ENCODE measurements at places on chromosomes 7 and 10.

DNA sequence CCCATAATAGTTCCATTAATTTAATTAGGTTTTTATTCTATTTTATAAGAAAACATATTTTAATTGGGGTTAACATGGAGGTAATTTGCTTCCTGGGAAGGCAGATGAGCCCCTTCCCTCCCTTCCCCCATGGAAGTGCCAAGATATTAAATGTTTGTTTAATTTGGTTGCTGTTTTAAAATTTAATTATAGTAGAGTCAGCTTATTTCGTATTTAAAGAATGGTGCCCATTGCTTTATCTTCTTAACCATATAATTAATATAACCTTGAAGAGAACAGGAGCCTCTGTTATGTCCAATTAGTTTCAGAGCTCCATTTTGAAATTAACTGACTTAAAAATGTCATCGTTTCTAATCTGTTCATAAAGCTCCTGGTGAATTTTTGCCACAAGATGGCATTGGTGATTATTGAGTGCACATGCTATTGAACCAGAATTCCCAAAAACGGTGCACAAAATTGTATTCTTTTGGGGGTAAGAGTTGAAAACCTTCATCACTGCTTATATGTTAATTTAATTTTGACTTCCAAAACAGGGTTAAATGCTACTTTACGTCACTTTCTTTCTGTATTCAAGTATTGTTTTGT, 26.0 kb downstream of the KLHDC10 start:
- DNase-seq = no peak

DNA sequence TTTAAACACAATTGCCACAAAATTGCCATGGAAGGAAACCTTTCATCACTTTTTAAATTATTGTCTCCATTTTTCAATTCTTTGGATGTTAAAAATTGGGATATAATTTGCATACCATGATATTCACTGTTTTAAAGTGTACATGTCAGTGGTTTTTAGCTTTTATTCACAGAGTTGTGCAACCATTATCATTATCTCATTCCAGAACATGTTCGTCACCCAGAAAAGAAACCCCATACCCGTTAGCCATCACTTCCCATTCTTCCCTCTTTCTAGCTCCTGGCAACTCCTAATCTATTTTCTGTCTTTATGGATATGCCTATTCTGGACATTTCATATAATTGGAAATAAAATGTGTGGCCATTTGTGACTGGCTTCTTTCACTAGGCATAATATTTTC, 260.3 kb upstream of the FERD3L start:
- DNase-seq = no peak

DNA sequence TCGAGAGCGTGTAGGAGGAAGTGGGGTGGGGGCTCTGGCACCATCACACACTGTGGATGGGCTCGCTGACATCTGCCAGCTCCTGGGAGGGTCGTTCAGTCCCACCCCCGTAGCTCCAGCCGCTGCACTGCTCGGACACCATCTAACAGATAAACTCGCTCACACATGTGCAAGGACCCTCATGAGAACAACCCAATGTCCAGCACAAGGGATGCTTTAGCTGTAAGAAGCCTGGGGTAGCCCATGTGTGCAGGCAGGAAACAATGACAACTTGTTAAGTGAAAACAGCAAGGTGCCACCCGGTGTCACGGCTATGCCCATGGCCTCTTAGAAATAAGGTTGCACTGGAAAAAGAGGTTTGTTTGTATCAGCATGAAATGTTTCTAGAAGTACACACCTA, 14.1 kb downstream of the OGDHL start:
- DNase-seq = no peak

DNA sequence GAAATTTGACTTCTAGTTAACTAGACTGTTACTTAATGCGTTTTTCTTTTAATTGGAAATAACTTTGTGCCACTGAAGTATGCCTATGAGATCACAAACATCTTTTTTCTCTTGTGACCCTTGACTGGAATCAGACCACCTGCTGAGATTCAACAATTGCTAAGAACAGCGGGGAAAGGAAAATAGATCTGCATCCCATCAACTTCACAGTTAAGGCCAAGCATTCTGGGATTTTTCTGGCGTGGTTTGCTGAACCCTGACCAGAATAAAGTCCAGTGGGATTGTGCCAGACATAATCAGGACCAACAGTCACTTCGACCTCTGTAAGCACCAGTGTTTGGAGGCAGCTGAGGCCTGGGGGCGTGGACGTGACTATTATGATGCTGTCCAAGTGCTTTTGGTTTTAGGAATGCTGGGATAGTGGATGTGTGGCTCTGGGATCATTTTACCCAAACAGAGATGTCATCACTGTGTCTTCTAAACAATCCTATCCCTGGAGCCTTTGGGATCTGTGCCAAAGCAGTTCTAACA, 373.3 kb upstream of the PRKCQ start:
- no peak for DNase-seq

DNA sequence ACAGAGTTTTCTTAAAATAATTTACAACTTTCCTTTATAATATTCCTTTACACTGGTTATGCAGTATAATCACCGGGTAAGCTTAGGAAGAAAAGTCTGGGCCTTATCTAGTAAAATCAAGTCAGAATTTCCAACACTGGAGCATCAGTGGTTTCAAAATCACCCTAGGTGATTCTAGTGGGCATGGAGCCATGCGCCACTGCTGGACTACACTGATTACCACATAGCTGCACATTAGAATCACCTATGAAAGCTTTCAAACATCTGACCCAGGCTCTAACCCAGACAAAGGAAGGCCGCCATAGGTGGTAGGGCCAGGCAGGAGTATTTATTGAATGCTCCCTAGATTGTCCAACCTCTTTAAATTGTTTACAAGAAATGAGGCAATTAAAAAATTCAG, 52.0 kb downstream of the NSUN6 start:
- peak; percentile 2 for DNase-seq

GRCh38 chr10:15084502-15084922, 4.1 kb downstream of the ACBD7 start:
- DNase-seq = peak; percentile 54

- peak; percentile 19 for DNase-seq
Observed at GRCh38 chr7:23971031-23971430, 261.0 kb downstream of the STK31 start.

DNA sequence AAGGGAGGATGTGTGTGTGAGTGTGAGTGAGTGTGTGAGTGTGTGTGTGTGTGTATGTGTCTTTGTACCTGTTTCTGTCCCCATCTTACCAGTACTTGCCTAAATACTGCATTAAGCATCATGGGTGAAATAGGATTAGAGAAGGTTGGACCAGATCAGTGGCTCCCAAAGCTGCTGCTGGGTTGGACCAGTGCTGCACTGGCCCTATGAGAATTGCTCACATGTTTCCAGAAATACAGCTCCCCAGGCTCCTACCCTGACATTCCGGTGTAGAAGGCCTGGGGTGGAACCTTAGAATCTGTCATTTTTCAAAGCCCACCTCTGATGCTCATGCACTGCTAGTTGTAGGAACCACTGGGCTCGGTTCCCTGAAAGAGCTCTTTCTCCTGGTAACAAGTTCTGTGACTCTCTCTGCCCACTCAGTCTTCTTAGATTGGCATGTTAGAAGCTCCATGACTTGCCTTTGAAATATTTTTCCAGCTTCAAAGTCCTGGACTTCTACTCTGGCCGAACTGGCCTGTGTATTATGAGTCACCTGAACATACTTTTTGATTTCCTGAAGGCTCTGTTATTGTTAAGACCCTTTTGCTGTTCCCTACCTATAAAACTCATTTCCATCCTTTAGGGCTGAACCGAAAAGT, 224.7 kb downstream of the CUX1 start:
- DNase-seq = peak; percentile 83

DNA sequence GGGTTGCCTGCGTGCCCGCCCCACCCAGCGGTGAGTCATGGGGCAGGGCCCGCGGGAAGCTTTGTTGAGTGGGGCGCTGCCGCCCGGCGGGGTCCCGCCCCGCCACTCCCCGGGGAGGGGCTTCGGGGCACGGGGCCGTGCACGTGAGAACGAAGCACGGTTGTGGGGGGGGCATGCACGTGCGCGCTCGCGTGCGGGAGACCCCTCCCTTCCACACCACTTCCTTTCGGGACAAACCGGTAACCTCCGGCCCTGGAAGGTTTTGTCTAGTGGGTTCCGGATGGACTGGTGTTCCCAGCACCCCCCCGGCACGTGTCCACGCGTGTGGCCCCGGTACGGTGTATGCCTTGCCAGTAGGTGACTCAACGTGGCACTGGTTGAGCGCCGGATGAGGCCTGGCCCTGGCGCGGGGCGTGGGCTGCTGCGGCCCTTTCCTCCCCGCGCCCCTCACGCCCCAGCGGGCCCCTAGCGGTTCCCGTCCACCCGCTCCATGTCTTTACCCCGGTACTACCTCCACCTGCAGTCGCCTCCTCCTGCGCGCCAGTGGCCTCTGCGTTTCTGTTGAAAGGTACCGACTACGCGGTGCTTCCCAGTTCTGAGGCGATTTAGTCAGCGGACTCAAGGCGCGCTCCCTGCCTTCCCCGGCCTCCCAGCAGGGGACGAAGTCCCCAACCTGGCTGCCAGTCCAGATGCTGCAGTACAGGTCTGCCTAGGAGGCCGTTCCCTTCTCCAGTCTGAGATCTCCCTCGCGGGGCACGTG, 3.1 kb downstream of the ADIRF start:
- peak; percentile 79 for DNase-seq

- no peak for DNase-seq
Observed at GRCh38 chr10:72274213-72274729, 547 bp downstream of the DDIT4 start.

DNA sequence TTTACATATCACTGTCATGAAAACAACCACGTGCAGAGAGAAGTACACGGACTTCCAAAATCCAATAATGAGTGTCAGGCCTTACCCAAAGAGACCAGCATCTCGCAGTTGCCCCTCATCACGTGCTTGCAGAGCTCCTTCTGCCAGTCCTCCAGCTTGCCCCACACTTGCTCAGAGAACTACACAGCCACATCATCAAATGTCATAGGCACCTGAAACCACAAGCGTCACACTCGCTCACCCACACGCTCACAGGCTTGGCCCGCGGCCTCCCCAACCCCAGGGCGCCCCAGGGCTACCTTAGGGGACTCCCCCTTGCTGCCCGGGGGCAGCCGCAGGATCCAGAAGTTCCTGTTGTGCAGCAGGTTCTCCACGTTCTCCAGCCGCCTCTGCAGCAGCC, 123.4 kb upstream of the ZNF746 start:
- no peak for DNase-seq

GRCh38 chr10:77404810-77405209, 232.8 kb downstream of the KCNMA1 start:
- DNase-seq = peak; percentile 9

GRCh38 chr10:127850944-127851343, 41.8 kb downstream of the CLRN3 start:
- DNase-seq = no peak

DNA sequence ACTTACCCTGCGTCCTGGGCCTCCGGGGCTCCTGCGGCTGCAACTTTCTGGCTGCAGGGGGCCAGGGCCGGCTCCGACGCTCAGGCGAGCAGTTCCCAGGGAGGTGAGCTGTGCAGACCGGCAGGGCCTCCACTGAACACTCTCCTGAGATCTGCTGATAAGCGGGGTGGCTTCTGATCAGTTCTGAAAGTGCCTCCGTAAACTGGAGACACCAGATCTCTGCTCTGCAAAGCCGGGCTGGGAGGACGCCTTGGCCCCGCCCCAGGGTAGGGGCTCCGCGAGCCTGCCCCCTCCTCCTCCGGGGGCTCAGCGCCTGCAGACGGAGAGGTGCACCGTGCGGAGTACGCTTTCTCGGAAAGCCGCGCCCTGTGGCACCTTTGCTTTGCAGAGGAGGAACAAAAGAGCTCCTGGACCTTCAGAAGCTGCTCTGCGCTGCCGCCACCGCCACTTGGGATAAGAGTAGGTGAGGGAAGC, 141.3 kb upstream of the VKORC1L1 start:
- DNase-seq = peak; percentile 42

DNA sequence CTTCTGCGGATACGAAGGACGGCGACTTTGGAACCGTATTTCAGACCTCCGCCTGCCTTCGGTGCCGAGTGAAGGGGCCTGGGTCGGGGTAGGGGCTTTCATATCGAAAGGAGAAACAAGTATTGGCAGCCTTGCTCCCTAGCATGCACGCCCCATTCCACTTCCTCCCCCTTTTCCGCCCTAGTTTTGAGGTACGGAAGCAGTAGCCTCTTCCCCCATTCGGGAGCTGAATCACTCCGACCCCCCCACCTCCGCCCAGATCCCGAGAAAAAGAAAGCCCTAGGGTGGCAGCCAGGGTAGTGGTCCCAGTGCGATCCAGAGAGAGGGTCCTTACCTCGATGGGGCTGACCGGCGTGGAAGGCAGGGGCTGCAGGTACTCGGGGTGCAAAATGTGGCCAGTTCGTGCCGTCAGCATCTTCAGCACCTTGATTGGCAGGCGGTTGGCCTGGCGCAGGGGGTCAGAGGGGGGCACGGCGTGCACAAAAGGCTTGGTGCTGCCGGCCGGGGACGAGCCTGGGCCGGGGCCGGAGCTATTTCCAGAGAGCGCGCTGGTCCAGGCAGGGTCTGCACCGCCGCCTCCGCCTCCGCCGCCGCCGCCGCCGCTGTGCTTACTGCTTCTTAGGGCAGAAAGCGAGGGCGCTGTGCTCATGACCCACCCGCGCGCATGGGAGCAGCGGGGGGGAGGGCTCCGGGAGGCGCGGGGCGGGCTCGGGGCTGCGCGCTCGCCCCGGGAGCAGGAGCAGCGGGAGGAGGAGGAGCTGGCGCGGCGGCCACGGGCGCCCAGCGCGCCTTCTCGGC, 594 bp downstream of the ZNF503 start:
- DNase-seq = no peak

DNA sequence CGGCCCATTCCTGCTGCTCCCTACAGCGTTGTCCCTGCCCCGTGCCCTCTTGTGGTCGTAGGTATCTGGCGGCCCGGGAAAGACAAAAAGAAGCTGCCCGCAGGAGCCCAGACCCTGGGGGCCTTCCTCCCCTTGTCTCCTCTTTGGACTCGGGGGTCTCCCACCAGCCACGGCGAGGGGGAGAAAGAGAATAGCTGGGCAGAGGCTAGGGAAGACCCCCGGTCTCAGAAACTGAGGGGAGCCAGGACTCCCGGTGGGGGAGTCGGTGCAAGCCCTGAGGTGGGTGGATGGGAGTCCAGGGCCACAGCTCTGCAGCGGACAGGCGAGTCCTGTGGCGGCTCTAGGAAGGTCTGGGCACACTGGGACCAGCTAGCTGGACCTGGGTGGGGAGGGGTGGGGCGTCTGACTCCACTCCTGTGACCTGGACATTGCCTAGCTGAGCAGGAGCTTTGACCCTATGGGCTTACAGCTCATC, 1.3 kb upstream of the SH2D4B start:
- DNase-seq = peak; percentile 21

- DNase-seq = no peak
Observed at GRCh38 chr7:90708841-90709317, 112.8 kb downstream of the CDK14 start.

- peak; percentile 21 for DNase-seq
Observed at GRCh38 chr7:158613481-158613880, 25.9 kb upstream of the PTPRN2 start.

DNA sequence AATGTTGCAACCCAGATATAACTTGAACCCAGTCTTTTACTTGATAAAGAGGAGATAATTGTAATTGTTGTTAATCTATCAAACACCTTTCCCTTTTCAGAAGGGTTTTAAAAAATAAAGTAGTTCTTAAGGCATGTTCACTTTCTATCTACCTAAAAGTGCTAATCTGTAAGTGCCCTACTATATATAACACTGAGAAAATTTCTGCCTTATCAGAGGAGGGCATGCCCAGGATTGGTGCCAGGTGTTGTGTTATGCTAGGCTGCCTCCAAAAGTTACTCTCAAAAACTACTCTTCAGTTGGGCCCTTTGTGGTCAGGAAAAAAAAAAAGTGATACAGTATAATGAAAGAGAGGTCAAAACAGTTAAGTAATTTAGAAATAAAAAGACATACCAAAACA, 36.3 kb downstream of the SMNDC1 start:
- no peak for DNase-seq

- no peak for DNase-seq
Observed at GRCh38 chr10:98006266-98006665, 24.2 kb downstream of the CRTAC1 start.

Data from trophoblast cell (in vitro differentiated cells and primary cell).